ENCODE measurements at places on chromosomes 7 and 10.
A peak's percentile ranks its signal among the peaks of the same experiment; 100 is the strongest.

- no peak for DNase-seq
Observed at GRCh38 chr10:15485684-15486316, 114.7 kb upstream of the FAM171A1 start.

DNA sequence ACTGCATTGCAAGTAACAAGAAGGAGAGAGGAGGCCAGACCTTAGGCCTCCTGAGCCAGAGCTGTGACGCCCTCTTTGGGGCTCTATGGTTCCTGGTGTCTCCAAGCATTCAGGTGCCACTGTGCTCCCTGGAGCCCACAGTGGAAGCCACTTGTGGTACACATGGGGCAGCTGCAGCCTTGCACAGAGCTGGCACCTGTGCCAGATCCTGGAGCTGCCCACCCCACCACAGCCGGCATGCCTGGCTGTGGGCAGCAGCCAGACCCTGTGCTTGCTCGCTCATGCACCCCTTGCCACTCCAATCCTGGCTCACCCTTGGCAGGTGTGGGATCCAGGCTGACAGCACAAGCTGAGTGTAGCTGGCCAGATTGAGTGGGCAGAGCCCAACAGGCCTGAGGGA is 173.8 kb upstream of the SMIM30 start:
- DNase-seq = no peak

GRCh38 chr7:8387551-8388256 is 45.7 kb upstream of the NXPH1 start:
- peak; percentile 66 for DNase-seq

DNA sequence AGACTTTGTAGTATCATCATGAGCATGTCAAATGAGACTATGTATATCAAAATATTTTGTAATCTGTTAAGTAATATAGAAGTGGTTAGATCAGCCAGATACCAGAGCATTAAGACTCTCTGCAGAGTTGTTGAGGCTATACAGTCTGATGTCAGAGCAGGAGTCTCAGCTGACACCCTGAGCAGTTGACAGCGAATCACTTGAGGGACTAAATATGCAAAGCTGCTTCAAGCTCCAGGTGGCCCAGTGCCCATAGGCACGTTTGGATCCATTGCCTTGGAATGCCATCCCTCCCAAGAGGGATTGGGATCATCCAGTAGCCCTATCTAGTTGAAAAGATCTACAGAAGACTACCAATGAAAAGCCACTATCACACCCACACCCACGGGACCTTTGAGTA is 210.2 kb downstream of the TAX1BP1 start:
- DNase-seq = no peak

DNA sequence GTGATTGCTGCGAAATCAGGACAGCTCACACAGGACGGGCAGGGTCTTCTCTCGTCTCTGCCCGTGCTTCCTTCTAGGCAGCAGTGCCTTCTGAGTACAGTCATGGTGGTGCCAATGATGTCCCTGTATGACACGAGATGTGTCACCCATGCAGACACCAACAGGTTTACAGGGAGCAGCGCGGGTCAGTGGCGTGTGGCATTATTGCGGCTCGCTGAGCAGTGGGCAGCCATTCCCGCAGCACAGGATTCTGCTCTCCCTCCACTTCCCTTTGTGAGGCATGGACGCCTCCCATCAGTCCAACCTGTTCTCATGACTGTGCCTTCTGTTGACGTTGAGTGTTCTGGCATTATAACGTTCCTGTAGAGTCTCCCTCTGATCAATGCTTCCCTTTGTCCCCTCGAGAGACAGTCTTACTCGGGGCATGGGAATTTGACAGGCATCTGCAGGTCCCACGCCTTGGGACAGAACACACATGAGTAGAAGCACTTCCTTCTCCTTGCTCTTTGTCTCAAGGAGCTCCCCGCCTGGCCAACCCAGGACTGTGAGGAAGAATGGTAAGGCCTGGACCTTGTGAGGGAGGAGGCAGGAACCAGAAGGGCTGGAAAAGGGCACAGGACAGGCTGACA is 219.5 kb downstream of the PAXIP1 start:
- DNase-seq = no peak

DNA sequence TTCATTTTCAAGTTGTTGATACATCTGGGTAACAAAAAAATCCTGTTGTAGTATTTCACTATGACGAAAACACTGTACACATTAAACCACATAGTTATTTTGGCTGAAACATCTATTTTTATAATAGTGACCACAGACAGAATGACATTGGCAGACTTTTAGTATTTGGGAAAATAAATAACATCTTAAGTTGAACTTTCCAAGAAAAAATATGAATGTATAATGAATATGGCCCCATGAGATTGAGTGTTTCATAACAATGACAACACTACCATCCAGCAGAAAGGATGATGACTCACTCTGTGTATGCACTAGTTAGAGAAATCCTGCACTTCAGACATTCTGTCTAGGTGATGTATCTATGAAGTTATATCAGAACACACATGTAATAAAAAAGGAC is 118.1 kb downstream of the SEMA3D start:
- no peak for DNase-seq

GRCh38 chr10:5387169-5387568 is 17.5 kb downstream of the TUBAL3 start:
- DNase-seq = no peak

- DNase-seq = no peak
Observed at GRCh38 chr7:22542669-22543068, 42.7 kb upstream of the STEAP1B start.

DNA sequence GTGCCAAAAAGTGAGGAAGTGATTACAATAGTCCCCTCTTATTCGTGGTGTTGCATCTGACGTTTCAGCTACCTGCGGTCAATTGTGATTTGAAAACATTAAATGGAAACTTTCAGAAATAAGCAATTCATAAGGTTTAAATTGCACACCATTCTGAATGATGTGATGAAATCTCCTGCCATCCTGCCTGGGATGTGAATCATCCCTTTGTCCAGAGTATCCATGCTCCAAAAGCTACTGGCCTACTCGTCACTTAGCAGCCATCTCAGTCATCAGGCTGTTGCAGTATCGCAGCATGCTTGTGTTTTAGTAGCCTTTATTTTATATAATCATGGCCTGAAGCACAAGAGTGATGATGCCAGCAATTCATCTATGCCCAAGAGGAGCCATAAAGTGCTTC is 97.7 kb upstream of the CDCA7L start:
- DNase-seq = no peak

DNA sequence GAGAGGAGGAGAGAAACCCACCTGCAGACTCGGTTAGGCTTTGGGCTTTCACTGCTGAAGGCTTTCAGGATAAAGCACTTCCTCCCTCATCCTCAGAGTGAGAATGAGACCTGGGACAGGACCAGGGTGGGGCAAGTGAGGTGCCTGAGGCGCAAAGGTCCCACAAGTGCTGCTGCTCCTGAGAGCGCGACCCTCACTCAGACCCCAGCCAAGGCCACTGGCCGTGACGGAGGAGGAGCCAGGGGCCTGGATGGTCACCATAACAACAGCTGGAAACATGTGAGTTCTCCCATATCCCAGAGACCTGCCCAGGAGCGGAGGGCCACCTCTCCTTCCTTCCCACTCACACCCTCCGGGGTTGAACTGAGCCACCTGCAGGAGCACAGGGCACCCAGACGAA is 46.9 kb upstream of the MKRN1 start:
- no peak for DNase-seq

GRCh38 chr7:114988026-114988425 is 66.1 kb downstream of the MDFIC start:
- no peak for DNase-seq

- DNase-seq = no peak
Observed at GRCh38 chr10:123236126-123236525, 81.9 kb downstream of the BUB3 start.

DNA sequence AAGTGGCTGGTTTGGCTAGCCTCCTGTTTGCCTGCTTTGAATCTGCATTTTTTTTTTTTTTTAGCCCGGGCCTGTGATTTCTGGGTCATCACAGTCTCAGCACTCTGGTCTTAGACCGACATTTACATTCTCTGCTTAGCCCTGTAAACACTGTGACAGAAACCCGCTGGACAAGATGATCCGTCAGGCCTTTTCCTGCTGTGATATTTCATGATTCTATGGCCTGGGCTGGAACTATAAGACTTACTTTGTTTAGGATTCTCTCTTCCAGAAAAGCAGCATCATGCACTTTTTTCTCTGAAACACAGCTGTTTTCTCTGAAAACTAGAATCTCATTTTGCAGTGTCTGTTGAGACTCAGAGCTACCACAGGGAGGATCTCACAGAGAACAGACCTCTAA is 705.5 kb downstream of the GRID1 start:
- no peak for DNase-seq

All from C1 segment of cervical spinal cord (tissue), 14 donors.